Naive thymus-derived CD4-positive, alpha-beta T cell (primary cell): ENCODE measurements at places on chromosomes 2 and 18. TPM values are rescaled to one million over a fixed set of nuclear protein-coding genes. Genes with fewer than 3 reads are reported as not detected.

The KATNAL2 gene
- 2.7 TPM for total RNA-seq

The C1QL2 gene
- total RNA-seq = not detected in 2 replicates

DNA sequence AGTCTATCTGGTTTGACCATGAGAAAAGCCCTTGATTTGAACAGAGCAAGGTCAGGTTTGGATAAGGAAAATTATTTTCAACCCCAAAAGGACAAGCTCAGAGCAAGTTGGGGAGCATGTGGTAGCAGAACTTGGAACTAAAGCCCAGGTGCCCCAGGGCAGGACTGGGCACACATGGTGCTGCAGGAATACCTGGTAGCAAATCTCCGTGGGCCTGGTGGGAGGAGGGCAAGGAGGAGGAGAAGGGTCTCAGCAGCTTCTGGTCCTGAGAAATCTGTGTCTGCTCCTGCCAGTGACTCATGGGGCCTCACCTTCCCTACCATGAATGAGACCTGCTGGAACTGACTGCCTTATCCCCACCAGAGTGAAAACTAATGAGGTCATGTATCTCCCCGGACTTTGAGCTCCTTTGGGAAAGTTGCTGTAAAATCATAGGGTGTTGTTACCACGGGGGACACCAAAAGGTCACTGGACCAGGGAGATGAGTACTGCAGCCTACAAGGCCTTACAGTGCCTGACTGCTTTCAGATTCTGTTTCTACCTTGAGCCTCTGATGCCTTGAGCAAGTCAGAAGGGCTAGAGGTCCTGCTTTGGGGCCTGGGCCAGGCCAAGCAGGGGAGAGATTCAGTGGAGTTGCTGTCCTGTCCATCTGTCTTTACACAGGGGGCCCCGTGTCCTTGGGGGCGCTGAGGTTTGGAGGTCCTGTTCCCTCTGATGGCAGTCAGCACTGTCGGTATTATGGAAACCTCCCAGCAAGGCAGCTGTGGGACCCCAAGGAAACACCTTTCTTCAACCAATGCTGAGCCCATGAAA is 304.0 kb downstream of the MYCN start:
- DNase-seq = no peak

GRCh38 chr2:30462131-30462857 is 15.2 kb downstream of the LCLAT1 start:
- no peak for DNase-seq

DNA sequence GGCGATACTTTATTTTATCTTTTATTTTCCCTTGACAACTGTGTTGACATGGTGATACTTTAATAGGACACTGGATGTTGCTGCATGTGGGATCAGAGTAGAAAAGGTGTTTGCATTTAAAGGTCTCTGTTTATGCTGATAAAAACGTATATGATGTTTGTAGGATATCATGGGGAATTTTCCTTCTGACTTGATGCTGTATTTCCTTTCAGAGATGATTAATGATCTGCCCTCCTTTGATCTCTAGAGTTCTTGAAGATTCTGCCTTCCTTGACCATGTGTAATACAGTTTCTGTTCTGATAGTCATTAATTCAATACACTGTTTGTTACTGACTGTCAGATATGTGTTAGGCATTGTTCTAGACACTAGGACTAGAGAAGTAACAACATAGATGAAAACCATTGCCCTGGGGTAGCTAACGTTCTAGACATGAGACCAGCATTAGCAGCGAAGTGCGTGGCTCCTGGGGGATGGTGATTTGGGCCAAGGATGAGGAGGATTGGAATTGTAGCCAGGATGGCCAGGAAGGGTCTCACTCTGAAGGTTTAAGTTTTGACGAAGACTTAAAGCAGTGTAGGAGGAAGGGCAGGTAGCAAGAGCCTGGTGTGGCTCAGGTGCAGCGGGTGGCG is 2.8 kb downstream of the ATG4B start:
- DNase-seq = no peak

DNA sequence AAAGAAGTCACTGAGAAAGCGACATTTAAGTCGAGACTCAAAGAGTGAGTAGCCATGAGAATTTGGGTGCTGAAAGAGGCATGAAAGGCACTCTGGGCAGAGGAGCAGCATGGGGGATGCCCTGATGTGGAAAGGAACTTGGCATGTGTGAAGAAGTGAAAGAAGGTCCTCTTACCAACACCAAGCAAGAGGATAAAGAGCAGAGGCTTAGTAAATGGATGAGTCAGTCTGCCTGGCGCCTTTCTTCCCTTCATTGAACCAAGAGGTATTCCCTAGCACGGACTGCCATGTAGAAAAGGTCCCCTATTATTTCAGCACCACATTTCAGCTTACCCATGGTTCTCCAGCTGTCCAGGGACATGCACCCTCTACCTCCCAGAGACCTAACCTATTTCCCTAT is 221.1 kb upstream of the NRP2 start:
- no peak for DNase-seq

- DNase-seq = peak; percentile 63
Observed at GRCh38 chr2:12169721-12170120, 423.3 kb downstream of the LPIN1 start.
